Neural crest cell (in vitro differentiated cells): ENCODE measurements at places on chromosomes 13 and 19. TPM values are rescaled to one million over a fixed set of nuclear protein-coding genes. Genes with fewer than 3 reads are reported as not detected.

SMAD9 gene
- 2.2 and 2.6 TPM in 2 replicates for total RNA-seq

IER2 gene
- total RNA-seq: 72.5 and 80.3 TPM in 2 replicates

VAV1 gene
- not detected in 2 replicates for total RNA-seq

GRCh38 chr13:79502859-79503468, 22.0 kb downstream of the NDFIP2 start:
- no peak for DNase-seq
- no peak overlapping the region for H3K4me3 ChIP-seq
- H3K36me3 ChIP-seq: peaks cover 18% of the 10 kb centered on the region
- no peak overlapping the region for H3K27ac ChIP-seq
- peaks cover 9% of the 10 kb centered on the region for H3K4me1 ChIP-seq
- no peaks in the 10 kb centered on the region for H3K27me3 ChIP-seq

DNA sequence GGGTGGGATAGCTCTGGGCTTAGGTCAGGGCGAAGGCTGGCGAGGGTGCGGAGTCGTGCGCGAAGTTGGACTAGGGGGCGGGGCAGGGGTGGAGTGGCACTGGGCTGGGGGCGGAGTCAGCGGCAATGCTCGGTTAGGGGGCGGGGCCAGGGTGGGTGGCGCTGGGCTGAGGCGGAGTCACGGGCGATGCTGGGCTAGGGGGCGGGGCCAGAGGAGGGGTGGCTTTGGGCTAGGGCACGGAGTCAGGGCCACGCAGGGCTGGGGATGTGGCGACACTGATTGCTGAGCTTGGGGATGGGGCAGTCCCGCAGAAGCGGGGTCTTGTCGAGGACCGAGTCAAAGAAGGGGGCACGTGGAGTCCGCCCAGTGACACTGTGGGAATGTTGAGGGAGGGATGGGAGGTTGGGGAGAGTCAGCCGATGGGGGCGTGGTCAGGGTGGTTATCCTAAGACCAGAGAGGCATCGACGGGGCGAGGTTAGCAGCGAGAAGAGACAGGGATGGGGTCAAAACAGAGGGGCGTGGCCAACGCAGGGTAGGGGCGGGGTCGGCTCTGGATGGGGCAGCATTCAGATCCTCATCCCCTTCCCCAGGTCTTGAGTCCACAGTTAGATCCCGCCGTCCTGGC, 8.7 kb downstream of the HOMER3 start:
- DNase-seq: peak; percentile 84
- H3K4me3 ChIP-seq: peak overlapping the region; percentile 84
- no peak overlapping the region for H3K27ac ChIP-seq
- peaks cover 17% of the 10 kb centered on the region for H3K4me1 ChIP-seq
- peaks cover 3% of the 10 kb centered on the region for H3K27me3 ChIP-seq

DNA sequence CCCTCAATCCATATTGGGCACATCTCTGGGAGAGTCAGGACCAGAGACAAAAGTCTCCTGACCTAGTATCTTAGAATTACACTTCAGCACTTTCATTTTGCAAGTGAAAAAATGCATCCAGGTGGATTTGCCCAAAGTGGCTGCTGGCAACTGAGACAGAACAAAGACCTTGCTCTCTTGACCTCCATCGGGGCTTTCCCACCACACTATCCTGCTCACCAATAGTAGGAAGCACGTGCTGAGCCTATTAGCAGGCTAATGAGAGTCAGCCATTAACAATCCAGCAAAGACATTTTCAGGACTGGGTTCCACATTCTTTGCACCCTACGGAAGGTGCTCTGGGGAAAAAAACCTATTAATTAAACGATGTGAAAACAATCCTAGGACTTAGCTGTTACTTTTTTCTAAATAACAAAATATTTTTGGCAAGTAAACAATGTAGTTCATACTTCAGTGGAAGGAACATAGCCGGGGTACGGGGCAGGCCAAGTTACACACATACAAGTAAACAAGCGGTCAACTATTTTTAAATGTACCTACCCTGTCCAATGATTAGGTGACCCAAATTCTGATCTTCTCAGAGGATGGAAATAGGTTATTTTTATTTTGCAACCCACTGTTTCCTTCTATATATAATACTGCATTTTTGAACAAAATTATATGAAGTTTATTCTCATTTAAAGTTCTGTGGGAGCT, 78.6 kb downstream of the CDADC1 start:
- H3K4me3 ChIP-seq: no peak overlapping the region

- DNase-seq: no peak
- H3K27ac ChIP-seq: no peak overlapping the region
- H3K4me1 ChIP-seq: no peaks in the 10 kb centered on the region
- H3K4me3 ChIP-seq: no peak overlapping the region
- H3K36me3 ChIP-seq: no peaks in the 10 kb centered on the region
Measured at GRCh38 chr13:56349866-56350265, 790.9 kb upstream of the PRR20A start.

DNA sequence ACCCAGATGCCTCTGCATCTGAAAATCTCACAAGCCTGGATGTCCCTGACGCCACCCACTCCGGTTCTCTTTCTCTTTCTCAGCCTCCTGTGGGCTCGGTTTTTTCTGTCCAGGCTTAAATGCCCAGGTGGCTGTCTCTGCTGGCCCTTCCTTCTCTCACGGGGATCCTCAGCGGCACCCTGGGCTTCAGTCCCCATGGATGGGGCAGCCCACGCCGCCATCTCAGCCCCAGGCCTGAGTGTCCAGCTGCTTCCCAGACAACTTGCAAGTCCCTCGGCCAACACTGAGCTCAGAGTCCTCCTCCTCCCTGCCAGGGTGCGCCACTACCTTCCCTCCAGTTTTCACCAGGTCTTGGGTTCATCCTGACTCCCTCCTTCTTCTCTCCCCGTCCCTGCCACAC, 6.4 kb downstream of the FBN3 start:
- no peak overlapping the region for H3K27ac ChIP-seq
- H3K4me1 ChIP-seq: peaks cover 5% of the 10 kb centered on the region
- peaks cover 17% of the 10 kb centered on the region for H3K27me3 ChIP-seq
- no peak for DNase-seq

DNA sequence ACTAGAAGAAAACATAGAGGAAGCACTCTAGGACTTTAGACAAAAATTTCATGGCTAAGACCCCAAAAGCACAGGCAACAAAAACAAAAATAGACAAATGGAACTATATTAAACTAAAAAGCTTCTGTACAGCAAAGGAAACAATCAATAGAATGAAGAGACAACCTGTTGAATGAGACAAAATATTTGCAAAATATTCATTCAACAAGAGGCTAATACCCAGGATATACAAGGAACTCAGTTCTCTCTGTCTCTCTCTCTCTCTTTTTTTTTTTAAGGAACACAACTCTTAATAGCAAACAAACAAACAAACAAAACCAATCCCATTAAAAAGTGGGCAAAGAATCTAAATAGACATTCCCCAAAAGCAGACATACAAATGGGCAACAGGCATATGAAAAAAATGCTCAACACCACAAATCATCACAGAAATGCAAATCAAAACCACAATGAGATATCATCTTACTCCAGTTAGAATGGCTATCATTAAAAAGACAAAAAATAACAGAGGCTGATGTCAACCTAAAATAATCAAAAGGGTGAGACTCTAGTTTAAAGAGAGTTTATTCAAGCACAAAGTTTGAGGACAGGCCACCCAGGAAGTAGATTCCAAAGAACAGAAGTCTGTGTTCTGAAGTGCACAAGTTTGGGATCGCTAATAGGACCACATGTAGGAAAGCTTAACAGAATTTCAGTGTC, 27.1 kb upstream of the SLC7A9 start:
- no peak overlapping the region for H3K27ac ChIP-seq
- no peaks in the 10 kb centered on the region for H3K27me3 ChIP-seq
- no peak for DNase-seq
- peaks cover 52% of the 10 kb centered on the region for H3K36me3 ChIP-seq
- no peak overlapping the region for H3K4me3 ChIP-seq

DNA sequence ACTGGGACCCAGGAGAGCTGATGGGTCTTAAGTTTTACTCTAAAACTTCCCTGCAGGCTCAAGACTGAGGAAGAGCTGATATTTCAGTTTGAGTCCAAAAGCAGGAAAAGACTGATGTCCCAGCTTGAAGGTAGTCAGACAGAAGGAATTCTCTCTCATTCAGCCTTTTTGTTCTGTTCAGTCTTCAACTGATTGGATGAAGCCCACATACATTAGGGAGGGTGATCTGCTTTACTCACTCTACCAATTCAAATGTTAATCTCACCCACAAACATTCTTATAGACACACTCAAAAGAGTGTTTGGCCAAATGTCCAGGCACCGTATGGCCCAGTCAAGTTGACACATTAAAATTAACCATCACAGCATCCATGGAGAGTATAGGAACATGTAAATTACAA, 173.5 kb downstream of the KCNRG start:
- no peaks in the 10 kb centered on the region for H3K27me3 ChIP-seq
- H3K27ac ChIP-seq: no peak overlapping the region
- H3K36me3 ChIP-seq: no peaks in the 10 kb centered on the region
- DNase-seq: no peak

DNA sequence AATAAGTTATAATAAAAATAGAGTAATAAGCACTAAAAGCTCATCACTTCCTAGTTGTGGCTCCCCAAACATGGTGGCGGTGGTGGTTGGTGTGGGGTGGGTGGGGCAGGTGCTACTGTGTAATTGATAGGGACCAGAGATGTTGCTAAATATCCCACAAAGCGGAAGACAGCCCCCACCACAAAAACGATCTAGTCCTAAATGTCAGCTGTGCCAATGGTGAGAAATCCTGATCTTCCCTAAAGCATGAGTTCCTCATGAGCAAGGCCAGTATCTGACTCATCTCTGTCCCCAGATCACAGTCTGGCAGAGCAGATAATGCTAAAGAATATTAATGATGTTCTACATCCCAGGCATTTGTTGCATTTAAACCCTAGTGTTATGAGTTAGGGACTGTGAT, 1.9 kb upstream of the EDDM13 start:
- no peaks in the 10 kb centered on the region for H3K27me3 ChIP-seq
- H3K4me3 ChIP-seq: no peak overlapping the region
- H3K27ac ChIP-seq: no peak overlapping the region
- peaks cover 11% of the 10 kb centered on the region for H3K36me3 ChIP-seq

- DNase-seq: no peak
- H3K4me1 ChIP-seq: no peaks in the 10 kb centered on the region
- no peaks in the 10 kb centered on the region for H3K27me3 ChIP-seq
- no peak overlapping the region for H3K27ac ChIP-seq
- peaks cover 15% of the 10 kb centered on the region for H3K36me3 ChIP-seq
- no peak overlapping the region for H3K4me3 ChIP-seq
Measured at GRCh38 chr13:36088001-36088400, 43.2 kb downstream of the DCLK1 start.
